ENCODE measurements at places on chromosomes 2 and 18.

DNA sequence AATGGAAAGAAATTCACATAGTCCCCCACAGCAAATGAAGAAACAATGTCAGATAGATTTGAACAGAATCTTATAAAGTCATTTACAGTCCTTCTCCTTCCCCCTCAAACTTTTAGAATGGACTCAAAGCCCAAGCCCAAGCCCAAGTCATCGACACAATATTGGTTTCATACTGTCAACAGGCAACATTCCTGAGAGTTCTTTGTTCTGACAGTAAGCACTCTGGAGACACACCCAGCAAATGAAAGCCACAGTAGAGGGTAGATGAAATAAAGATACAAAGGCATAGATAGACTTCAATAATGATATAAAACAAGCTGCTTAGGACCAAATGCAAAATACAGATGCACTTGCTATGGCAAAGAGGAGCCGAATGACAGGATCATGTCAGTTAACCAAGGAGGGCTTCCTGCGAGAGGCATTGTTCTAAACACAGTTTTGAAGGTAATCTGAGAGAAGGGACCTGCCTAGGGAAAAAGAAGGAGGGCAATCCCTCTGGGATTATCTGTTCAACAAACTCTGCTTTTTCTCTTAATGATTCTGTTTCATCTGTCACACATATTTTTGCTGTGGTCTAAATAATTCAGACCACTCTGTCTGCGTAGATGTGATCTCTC is 97.1 kb upstream of the MAP4K3 start:
- no peak for DNase-seq

GRCh38 chr2:212930556-212931260 is 220.7 kb downstream of the IKZF2 start:
- no peak for DNase-seq

- DNase-seq, result no peak
Measured at GRCh38 chr2:242075696-242076095, 206.2 kb downstream of the RTP5 start.

GRCh38 chr2:68302281-68302875 is 17.4 kb downstream of the CNRIP1 start:
- no peak for DNase-seq

DNA sequence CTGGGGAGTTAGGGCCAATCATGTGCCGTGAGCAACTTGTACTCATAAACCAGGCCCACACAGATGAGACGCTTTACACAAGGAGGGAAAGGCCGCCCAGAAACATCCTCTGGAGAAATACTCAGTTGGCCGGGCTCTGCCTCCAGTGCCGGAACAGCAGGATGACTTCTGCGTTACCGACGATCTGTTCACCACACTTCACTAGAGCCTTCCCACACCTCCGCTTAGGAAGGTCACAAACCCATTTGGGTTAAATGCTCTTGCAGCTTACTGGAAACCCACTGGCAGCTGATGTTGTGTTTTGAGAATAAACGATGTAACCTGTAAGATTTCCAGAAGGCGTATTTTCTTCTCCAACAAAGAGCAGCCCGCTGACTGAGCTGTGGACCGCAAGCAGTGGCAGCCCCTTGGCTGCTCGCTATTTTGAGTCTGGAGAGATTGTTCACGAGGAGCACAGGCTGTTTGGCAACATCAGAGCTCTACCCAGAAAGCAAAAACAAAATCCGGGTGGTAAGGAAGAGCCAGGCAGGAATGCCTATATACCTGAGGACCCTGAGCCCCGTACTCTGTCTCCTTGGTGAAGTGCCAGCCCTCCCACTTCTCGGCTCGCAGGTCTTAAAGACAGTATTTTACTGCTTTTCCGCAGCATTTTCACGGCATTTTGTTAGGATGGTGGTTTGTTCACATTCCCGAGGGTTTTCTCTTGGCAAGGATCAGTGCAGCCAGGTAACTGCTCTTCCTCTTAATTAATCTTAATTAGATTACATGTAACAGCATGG is 44.0 kb downstream of the COLEC12 start:
- DNase-seq, result no peak

GRCh38 chr2:23568626-23569190 is 183.7 kb downstream of the KLHL29 start:
- no peak for DNase-seq

DNA sequence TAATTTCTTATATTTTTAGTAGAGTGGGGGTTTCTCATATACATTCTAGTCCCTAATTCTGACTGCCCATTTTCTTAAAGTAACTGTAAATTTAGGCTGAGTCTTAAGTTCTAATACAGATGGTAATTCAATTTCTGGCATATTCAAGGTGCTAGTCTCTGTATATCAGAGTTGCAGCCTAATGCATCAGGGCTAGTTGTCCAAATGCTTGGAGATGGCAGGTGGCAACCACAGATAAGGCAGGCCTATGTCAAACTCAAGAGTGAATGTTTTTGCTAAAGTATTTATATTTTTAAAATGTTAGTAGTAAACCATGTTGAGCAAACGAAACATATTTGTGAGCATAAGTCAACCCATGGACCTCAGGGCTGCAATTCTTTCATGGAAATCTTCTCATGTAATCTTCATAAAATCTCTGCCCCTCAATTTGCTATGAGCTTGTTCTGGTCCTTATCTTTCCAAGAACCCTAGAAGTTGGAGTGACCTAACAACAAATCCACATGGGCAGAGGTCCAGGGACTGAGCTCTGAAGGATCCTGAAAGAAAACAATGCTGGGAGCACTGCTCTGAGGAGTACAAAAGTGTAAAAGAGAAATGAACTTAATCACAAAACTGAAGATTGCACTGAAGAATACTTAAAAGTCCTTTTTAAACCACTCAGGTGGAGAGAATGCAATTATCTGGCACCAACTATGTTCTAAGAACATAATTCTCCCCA is 27.3 kb upstream of the DSC2 start:
- no peak for DNase-seq

- no peak for DNase-seq
Measured at GRCh38 chr2:56009758-56010458, 86.3 kb upstream of the EFEMP1 start.

DNA sequence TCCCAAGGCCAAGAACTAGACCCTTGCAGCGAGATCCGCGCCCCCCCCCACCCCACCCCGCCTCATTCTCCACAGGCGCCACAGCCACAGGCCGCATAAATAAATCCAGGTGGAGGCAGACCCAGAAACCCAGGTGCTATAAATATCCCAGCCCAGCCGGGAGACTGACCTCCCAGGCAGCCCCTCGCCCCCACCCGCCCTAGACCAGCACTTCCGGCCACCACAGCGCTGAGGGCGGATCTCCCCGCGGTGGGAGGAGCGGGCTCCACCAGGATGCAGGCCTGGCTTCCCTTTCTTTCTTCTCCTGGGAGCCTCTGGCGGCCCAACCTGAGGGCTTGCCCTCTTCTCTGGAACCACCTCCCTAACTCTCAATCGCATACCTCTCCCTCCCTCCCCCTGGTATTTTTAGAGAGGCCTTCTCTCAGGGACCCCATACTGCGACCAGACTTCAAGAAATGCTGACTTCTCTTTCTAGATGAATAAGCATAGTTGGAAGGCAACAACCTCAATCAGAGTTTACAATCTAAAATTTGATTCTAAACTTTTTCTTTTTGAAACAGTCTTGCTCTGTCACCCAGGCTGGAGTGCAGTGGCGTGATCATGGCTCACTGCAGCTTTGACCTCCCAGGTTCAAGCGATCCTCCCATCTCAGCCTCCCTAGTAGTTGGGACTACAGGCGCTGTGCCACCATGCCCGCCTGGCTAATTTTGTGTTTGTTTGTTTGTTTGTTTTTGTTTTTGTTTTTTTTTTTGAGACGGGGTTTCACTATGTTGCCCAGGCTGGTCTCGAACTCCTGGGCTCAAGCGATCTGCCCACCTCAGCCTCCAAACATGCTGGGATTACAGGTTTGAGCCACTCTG is 55.0 kb downstream of the PKDCC start:
- no peak for DNase-seq

GRCh38 chr2:71790226-71791060 is 337.1 kb downstream of the DYSF start:
- DNase-seq, result no peak

DNA sequence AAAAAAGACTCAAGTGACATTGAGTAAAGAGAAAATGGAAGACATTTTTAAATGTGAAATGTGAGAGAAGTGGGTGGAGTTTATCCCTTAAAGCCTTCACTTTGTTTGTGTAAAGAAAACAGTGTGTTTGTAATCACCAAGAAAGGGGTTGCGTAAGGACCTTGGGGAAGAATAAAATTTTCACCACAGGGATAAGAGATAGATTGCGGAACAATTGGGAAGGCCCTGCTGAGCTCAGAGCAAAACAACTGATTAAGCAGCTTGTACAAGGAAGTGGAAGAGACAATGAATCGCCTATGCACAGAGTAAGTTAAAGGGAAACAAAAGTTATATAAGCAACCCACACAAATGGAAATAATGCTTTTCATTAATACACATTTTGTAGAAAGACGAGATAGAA is 327.7 kb downstream of the RAD51AP2 start:
- no peak for DNase-seq

GRCh38 chr2:233982421-233983121 is 65.4 kb downstream of the TRPM8 start:
- DNase-seq, result no peak
